Central memory CD4-positive, alpha-beta T cell (primary cell): ENCODE measurements at places on chromosomes 11 and 22.

DNA sequence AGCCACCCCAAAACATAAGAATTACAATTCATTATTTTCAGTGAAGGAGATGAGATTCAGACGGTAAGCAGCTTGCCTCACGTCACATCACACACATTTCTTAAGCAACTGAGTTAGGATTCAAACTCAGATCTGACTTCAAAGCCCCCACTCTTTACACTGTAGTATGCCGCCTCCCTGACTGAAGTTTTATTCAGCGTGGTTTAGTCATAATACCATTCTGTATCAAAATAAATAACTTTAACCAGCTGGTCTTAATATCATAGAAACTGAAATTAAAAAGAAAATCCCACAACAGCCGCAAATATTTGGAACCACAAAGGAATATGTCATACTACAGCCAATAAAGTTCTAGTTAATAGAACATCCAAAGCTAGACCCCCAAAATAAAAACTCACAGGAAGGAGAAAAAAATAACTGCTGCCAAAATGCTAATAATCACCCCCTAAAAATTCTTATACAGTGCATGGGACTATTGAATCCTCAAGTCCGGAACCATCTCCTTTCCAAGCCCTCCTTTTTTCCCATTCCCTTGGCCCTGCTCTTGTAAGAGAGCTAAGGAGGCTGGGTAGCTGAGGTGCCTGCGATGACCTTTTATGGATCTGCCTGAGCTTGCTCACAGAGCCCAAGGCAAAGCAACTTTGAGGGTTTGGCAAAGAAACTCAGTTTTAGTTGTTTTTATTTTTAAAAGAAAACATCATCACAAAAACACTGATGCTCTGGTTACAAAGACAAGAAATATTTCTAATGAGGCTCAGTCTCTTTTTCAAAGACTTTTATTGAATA, 334.5 kb downstream of the TTC28 start:
- DNase-seq = no peak

DNA sequence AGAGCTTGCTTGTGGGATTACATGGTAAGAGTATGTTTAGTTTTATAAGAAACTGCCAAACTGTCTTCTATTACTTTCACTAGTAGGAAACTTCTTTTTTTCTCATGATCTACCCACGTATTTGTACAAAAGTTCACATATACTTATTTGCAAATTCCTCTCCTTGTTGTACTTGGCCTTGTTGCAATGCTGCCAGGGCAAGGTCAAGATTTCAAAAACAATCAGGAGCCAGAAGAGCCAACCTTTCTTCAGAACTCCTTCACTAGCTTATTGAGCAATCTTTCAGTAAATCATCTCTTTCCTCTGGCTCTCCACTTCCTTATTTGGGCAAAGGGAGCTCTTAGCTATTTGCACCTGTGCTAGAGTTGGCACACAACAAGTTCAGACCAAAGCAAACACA, 9.7 kb downstream of the SRSF8 start:
- DNase-seq = no peak

- no peak for DNase-seq
Measured at GRCh38 chr11:1873048-1873812, 18.5 kb downstream of the PRR33 start.

DNA sequence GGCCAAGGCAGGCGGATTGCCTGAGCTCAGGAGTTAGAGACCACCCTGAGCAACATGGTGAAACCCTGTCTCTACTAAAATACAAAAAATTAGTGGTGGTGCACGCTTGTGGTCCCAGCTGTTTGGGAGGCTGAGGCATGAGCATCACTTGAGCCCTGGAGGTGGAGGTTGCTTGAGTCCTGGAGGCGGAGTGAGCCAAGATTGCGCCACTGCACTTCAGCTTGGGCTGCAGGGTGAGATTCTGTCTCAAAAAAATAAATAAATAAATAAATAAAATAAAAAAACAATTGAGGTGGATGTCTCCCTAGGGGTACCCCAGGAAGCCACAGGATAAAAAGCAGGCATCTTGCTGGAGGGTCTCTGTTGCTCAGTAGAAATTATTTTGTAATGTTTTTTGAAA, 14.1 kb downstream of the PTPRJ start:
- no peak for DNase-seq

GRCh38 chr22:42621505-42622002, 6.9 kb upstream of the POLDIP3 start:
- peak; percentile 39 for DNase-seq

DNA sequence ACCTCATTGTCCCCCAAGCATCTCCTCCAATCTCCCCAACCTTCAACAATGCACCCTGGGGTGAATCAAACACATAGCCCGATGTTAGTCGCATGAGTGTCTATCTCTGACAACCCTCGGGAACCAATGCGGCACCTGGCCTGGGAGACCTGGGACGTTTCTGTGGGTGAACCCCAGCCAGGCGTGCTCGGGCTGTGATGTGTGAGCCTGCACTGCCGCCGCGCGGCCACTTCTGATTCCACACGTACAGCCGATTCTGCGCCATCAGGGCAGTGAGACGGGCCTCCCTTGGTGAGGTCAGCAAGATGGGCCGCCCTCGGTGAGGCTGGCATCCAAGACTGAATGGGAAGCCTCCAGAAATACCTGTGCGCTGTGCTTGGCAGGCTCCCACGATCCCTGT, 5.2 kb upstream of the H19 start:
- DNase-seq = no peak

DNA sequence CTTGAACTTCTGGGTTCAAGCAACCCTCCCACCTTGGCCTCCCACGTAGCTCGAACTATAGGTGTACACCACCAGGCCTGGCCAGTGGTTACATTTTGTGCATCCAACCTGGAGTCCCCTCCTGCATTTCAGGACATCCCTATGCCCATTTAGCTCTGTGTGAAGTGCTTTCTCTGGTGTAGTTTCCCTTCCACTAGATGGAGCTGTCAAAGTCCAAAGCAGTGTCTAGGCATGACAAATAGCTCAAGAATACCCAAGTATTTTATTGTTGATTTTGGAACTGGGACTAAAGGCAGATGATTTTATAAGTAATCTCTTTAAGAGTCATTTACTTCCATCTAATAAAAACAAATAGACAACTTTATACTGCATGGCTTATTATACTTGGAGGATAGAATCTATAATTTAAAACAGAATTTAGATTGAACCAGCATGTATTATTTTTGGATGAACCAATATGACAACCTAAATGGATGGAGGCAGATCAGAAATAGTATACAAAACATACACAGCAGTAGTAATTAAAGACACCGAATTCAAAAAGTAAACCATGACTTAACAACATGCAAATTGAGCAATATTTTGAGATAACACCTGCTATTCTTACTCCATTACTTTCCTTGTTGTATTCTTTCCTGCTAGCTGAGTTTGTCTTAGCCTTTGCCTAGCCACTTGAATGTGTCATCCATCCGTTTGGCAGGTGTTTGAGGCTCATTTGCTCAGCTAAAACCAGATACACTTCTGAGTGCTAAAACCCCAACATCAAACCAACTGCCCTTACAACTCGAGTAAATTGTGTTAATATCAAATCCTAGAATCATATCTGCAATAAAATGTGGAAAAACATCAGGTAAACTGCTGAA, 37.7 kb downstream of the EIF4ENIF1 start:
- peak; percentile 25 for DNase-seq

GRCh38 chr11:120964857-120965256, 59.0 kb upstream of the TBCEL start:
- no peak for DNase-seq

DNA sequence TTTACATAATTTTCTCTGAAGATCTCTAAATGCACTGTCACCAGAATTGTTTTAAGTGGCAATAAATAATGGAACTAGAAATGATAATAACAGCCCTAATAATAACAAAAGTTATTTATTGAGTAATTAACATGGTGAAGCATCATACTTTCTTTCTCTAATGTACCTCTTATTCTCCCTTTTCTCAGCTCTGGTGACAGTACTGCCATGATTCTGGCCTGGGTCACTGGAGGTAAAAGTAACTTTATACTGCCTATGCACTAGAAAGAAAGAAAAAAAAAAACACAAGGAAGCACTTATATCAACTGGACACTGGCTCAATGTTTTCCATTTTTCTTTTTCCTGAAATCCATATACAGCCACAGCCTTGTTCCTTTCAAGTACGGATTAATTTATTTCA, 43.7 kb downstream of the CADM1 start:
- DNase-seq = no peak

GRCh38 chr11:396511-396947, 2.5 kb downstream of the PKP3 start:
- no peak for DNase-seq

DNA sequence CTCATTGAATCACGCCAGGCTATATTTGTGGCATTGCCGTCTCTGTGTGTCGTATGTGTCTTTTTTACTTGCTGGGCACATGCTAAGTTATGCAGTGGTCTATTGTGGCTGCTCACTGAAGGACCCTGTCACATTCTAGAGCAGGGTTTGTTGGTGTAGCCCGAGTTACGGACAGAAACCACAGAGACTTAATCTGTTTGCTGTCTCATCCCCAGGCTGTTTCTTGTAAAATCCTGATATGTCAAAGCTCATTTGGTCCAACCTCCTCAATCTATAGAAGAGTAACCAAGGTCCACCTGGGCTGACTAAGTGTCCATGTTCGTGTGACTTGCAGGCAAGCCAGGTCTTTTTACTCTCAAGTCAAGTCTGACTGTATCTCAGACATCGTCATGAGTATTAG, 5.0 kb downstream of the DPF2 start:
- no peak for DNase-seq

GRCh38 chr11:17812091-17812864, 77.7 kb downstream of the KCNC1 start:
- DNase-seq = no peak

- DNase-seq = no peak
Measured at GRCh38 chr22:49021926-49022815, 805.5 kb downstream of the BRD1 start.

- DNase-seq = no peak
Measured at GRCh38 chr11:23063276-23063675, 203.0 kb upstream of the CCDC179 start.

DNA sequence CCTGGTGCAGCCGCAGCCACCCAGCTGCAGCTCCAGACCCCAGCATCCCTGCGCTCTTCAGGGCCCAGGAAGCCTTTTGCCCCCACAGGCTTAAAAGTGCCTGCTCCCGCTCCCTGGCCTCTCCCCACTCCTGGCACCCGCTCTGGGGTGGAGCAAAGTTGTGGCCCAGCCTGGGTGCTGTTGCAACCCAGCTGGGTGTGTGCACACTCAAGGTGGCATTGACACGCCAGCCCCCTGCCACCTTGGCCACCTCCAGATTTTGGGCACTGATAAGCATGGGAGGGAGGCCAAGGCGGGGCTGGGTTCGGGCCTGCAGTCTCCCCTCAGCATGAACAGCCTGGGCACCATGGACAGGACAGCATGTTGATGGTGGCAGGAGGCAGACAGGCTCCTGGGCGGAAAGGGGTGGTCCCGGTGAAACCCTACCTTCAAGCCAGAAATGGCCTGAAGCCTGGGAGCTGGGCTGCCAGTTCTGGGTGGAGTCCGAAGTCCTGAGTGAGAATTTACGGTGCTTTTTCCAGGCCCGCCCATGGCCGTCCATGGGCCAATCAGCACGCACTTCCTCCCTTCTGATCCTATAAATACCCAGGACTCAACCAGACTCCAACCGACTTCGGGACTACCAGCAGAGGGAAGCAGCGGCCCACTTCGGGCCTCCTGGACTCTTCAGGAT, 23.6 kb upstream of the RNASEH2C start:
- no peak for DNase-seq

- peak; percentile 12 for DNase-seq
Measured at GRCh38 chr11:93614173-93614722, 47.2 kb upstream of the CEP295 start.

- DNase-seq = no peak
Measured at GRCh38 chr11:116427337-116427902, 345.4 kb downstream of the BUD13 start.

DNA sequence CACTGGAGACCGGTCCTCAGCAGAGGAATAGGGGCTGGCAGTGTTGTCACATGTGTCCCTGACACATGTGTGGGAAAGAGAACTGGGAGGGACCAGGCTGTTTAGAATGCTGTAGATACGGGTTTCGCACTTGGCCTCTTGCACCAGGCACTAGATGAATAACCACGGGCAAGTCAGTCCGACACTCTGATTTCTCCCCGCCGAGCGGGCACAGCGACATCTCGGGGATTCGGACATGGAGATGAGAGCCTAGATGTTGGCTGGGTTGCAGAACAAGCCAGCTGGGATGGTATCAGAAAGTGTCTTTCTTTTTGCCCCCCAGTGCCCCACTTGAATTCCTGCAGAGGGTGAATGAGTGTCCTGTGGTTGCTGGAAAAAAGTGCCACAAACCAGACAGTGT, 115.9 kb upstream of the SLC22A12 start:
- DNase-seq = no peak

DNA sequence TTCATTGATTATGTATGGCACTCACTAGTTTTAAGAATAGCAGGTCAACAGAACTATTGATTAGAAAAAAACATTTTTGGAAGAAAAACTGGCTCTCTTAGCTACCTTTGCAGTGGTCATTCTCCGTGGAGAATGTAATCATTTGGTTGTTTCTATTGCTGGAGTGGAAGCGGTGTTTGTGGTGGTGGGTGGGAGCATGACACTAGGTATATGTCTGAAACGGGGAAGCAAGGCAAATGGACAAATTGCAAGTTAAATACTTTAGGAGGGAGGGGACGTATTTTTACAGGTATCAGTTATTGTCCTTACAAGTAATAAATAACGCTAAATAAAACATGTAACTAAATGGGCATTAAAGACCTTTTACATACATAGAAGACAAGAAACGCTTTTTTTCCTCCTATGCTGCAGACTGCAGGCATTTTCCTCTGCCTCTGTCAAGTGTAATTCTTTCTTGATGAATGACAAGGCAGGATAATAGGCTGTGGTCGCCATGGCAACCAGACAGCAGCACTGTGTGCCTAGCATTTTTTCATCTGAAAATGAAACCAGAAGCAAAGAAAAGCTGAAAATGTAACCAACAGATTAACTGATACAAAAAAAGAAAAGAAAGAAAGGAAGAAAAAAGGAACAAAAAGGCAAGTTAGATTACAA, 46.2 kb downstream of the BLID start:
- DNase-seq = no peak

DNA sequence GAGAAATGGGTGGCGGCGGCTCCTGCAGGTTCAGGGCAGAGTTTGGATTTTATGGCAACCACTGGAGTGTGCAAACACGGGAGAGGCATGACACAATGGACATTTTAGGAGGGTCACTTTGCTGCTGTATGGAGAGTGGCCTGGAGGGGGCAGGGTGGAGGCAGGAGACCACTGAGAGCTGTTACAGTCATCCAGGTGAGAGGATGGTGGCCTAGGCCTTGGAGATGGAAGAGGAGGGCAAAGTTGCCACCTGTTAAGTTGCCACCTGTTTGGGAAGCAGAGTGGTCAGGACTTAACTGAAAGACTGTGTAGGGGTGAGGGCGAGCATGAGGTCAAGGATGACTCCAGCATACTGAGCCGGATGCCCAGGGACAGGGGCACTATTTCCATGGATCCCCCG, 2.3 kb upstream of the RAD9A start:
- DNase-seq = no peak

DNA sequence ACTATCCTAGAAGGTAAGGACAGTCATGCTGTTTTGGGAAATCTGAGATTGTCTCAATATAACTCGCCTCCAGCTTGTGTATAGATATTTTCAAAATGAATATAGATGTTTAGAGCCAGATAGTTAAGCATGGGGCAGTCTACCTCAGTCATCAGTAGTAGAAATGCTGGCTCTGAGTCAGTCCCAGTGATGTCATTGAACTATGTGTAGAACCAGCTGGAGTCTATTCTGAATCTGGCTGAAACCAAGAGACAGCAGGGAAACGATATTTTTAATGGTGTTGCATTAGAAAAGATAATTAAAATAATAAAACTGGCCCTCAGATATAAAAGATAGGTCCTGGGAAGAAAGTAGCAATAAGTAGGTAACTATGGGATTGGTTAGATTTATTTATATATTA, 25.9 kb downstream of the PIWIL4 start:
- DNase-seq = no peak
